ENCODE measurements at places on chromosomes 12 and 14.

- no peak for DNase-seq
Measured at GRCh38 chr12:4154672-4155225, 118.8 kb upstream of the CCND2 start.

GRCh38 chr14:96238676-96239265, 17.2 kb upstream of the BDKRB1 start:
- no peak for DNase-seq

DNA sequence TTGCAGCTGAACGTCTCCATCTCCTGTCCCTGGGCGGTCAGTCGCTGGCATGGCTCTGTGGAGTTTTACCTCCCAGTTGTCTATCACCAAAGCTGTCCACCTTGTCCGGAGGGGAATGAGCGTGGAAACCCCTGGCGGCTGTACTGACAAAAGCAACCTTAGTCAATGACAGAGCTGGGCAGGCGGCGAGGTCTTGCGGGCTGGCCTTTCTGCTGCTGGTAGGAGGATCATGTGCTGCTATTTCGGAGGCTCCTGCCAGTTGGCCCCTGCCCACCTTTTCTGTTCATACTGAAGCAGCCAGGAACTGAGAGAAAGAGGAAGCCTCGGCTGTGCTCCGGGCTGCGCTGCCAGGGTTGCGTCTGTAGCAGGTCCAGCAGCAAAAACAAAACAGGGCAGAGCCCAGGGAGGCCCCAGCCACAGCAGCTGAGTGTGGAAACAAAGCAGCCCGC, 57.7 kb downstream of the HMGA2 start:
- DNase-seq: no peak

- no peak for DNase-seq
Measured at GRCh38 chr12:118536306-118536906, 160.1 kb downstream of the SUDS3 start.

GRCh38 chr12:124002021-124002644, 29.1 kb downstream of the ZNF664 start:
- DNase-seq: no peak

DNA sequence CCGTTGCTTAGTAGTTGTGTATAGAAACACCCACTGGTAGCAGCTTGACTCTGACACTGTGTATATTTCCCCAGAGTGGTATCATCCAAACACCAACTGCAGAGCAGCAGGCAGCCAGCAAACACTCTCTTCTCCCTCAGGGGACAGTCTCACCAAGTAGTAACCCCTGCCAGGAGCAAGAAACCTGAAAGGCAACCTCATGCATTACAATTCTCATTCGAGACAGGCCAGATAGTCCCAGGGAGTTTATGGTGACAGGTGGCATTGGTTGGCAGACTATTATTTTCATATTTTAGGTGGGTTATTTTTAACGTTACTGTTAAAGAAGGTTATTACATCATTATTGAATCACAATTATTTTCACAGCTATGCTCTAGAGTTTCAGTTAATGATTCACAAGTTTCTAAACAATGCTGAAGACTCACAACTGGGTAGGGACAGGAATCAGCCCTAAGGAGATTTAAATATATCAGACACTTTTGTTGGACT, 222.8 kb downstream of the EGLN3 start:
- DNase-seq: no peak

DNA sequence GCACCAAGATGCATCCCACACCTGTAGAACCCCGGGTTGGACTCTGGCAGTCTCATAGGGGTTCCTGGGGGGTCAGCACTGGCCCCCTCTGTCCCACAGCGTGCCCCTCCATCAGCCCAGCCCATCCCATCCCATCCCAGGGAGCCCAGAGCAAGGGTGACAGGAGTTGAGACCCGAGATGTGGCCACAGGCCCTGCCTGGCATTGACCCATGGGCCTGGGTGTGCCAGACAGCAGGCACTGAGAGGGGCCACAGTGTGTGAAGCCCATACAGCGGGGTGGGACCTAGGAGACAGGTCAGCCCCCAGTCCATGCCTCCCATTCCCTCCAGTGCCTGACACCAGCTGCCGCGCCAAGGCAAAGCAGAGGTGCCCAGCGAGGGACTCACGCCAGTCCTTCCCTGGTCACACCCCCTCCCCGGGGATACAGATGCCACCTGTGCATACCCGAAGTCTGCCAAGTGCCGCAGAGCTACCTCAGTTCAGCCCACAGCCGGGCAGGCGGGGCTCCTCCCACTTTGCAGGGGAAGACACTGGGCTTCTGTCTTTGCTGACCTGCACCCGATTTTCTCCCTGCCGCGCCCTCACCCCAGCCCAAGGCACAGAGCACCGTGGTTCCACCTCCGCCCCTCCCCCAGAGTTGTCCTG, 50.4 kb downstream of the CYP46A1 start:
- no peak for DNase-seq

DNA sequence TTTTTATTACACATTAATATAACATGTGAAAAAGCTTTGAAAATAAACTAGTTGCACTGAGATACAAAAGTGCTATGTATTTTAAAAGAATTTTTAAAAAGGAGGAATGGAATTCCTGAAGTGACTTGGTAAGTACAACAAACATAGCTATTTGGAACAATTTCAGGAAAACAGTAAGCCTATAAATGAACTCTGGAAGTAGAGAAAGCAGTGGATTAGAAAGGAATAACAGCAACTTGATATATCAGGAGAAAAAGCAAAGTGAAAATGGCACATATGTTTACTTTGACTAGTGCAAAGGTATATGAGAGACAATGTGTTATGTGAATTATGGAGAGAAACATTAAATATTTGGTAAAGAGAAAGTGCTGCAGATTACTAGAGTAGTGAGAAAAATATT, 811.7 kb downstream of the C12orf50 start:
- no peak for DNase-seq

GRCh38 chr12:40152783-40153383, 47.0 kb upstream of the SLC2A13 start:
- no peak for DNase-seq

DNA sequence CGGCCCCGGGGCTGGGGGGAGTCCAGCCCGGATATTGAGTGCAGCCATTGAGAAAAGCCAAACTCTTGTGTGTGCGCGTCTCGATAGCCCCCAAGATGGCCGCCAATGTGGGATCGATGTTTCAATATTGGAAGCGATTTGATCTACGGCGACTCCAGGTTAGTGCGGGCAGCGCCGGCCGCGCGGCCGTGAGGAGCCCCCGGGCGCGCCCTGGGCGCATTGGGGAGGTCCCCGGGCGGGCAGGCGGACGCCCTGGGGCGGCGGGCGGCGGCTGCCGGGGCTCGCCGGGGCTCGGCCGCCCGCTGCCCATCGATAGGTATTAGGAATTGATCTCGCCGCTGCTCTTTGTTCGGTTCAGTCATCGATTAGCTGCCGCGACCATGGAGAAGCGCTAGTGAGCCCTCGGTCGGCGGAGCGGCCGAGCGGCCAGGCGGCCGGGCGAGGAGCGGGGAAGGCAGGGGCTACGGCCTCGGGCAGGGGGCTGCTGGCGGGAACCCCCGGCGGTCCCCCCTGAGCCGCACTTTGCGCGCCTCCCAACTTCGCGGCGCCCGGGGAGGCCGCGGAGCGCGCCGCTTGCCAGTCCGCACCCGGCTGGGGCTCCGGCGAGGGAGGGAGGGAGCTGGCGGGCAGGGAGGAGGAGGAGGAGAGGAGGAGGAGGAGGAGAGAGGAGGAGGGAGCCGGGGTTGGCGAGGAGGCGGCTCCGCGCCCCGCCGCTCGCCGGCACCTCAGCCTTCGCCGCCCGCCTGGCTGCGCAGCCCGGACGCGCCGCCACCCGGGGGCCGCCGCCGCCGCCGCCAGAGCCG, 113.9 kb upstream of the MYL2 start:
- no peak for DNase-seq

GRCh38 chr14:36519431-36520321, at the start of gene NKX2-1:
NKX2-1 (minus strand) TSS chr14:36520232; CDS start chr14:36520129, 103 bp downstream.
- no peak for DNase-seq

DNA sequence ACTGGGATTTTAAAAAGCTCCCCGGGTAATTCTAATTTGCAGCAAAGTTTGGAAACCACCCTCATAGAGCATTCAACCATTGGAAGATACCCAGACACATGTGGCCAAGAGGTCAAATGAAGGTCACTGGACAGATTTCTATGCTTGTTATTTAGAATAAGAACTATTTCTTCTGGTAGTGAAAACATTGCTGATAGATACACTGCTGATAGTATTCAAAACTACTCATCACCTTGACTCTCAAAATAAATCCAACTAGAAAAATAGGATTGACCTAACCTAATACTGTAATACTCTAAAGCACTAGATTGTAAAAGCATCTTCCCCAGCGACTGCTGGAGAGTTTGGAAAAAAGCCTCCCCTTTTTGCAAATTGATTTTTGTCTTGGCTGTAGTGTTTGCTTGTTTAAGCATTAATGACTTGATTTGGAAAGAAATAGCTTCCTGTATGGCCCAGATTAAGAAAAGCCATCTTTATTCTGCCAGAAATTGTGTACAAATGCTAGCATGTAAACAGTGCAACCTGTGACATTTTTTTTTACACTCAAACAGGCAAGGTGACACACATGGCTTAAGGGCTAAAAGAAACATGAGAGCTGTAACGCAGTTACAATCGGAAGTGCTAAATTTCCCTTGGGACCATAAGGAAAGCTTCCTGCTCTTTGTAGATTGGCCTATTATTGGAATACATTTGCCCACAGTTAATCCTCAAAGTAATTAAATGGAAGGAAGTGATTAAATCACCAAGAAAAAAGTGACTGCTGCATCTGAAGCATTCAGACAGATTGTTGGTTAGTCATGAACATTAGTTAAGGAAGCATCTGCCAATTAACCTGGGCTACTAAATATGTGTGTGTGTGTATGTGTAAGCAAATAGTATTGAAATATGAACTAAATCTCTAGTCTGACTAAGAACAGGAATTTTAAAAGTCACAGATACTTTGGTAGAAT, 356.5 kb upstream of the ATP2B1 start:
- DNase-seq: no peak

DNA sequence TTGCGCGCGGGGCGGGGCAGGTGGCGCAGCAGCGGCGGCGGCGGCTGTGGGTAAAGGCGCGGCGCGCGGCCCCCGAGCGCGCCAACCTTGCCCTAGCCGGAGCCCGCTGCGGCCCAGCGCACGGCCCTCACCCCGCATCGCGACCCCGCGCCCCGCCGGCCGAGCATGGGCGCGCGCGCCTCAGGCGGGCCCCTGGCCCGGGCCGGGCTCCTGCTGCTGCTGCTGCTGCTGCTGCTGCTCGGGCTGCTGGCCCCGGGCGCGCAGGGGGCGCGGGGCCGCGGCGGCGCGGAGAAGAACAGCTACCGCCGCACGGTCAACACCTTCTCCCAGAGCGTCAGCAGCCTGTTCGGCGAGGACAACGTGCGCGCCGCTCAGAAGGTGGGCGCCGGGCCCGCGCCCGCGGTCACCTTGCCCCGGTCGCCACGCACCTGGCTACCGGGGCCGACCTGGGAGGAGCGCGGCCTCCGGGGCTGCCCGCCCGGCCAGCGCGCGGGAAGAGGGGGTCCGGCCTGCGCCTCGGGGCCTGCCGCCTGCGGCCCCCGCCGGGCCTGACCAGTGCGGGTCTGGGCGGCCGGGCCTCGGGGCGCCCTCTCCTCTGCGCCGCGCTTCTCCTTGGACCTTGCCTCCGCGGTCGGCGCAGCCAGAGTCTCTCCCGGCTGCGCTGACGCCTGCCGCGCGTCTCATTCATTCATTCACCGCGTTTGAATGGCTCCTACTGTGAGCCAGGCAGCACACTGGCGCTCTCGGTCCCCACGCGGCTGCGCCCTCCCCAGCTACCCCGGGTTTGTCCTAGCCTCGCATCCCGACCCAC, at the start of gene BRI3BP:
Gene BRI3BP (plus strand): TSS at position 20 of the 811 bp plus-strand sequence. CDS start 146 bp downstream, at position 166.
- DNase-seq: no peak

- DNase-seq: no peak
Measured at GRCh38 chr14:80350707-80351106, 139.4 kb upstream of the DIO2 start.

DNA sequence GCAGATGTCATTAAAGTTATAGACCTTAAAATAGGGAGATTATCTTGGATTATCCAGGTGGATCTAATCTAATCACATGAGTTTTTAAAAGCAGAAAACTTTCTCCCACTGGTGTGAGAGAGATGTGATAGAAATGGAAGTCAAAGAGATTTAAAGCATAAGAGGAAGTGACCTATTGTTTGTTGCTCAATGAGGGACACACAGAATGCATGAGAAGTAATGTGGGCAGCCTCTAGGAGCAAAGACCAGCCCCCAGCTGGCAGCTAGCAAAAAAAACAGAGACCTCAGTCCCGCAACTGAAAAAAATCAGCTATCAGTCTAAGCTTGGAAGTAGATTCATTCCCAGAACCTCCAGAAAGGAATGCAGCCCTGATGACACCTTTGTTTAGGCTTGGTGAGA, 24.6 kb upstream of the ANP32D start:
- no peak for DNase-seq

GRCh38 chr14:56221382-56222128, 103.3 kb downstream of the PELI2 start:
- DNase-seq: no peak

DNA sequence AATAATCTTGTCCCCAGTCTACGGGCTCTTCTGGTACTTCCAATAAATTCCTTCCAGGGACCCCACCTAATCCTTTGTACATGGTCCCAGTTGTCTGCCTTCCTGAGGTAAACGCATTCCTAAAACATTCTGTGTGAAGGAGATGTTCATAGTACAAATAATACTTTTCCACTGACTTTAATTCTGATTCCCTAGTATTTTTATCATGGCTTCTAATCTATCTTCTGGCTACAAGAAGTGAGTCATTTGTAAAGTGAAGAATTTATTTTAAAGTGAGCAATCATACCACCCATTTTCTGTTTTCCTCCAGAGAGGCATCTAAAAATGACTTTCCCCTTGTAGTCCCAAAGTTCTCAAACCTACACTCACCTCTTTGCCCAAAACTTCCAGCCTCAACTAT, 65.9 kb upstream of the NUDT4 start:
- DNase-seq: no peak

- DNase-seq: no peak
Measured at GRCh38 chr12:51156245-51156765, 16.6 kb downstream of the TFCP2 start.

- no peak for DNase-seq
Measured at GRCh38 chr14:36931791-36932190, 240.6 kb downstream of the SLC25A21 start.

DNA sequence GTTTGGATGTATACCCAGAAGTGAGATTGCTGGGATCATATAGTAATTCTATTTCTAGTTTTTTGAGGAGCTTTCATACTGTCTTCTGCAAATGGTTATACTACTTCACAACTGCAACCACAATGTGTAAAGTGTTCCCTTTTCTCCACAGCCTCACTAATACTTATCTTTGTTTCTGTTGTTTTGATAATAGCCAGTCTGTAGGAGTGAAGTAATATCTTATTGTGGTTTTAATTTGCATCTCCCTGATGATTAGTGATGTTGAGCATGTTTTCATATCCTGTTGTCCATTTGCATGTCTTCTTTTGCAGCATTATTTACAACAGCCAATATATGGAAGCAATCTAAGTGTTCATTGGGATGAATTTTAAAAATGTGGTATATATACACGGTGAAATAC, 29.9 kb downstream of the GABARAPL1 start:
- no peak for DNase-seq

GRCh38 chr14:41144370-41144769, 462.3 kb upstream of the LRFN5 start:
- DNase-seq: no peak
